CD4-positive, alpha-beta T cell (primary cell): ENCODE measurements at places on chromosomes 4 and X.

- no peak for DNase-seq
Measured at GRCh38 chr4:105627620-105628019, 75.2 kb downstream of the ARHGEF38 start.

GRCh38 chr4:22456291-22456690 is 59.6 kb downstream of the ADGRA3 start:
- DNase-seq = no peak

GRCh38 chr4:87042986-87043820 is 108.4 kb downstream of the AFF1 start:
- no peak for DNase-seq

DNA sequence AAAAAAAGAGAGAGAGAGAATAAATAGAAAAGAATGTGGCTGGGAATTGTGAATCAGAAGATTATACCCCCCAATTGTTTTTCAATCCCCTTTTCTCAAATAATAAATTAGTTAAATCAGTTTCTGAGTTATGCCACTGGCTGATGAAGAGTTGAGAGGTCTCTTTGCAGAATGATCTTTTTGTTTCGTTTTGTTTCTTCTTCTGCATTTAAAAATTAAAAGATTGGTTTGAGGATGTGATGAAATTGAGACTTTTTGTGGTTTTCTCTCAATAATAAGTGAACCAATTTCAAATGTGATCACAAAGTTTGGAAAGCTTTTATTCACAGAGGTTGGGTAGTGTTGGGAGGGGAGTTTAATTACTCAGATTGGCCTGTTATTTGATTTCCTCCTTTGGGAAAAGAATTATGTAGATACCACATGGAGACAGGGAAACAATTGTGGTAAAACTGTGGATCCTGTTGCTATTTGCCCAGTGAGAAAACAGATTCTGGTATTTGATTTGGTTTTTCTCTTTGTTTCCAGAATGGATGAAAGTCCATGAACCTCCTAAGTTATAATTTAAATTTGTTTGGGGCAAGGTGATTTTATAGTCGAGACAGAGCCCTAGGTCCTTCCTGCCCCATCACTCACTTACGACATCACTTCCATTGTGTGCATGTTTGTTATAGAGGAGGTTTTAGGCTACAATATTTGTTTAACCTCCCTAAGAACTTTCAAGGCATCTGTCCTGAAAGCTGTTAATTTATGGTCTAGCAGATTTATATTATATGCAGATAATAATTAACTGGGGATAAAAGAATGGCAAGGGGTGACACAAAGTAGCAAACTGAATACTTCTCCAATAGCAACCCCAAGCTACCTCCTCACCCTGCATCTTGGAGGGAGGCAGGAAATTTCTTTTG is 92.0 kb upstream of the BMPR1B start:
- no peak for DNase-seq

- DNase-seq = no peak
Measured at GRCh38 chrX:9832811-9833210, 46.6 kb downstream of the SHROOM2 start.

- DNase-seq = no peak
Measured at GRCh38 chr4:98506462-98507132, 151.8 kb downstream of the TSPAN5 start.
